Right ventricle myocardium inferior (tissue), 1 donor: ENCODE measurements at places on chromosomes 2 and 18. TPM values are rescaled to one million over a fixed set of nuclear protein-coding genes. Genes with fewer than 3 reads are reported as not detected.

DNA sequence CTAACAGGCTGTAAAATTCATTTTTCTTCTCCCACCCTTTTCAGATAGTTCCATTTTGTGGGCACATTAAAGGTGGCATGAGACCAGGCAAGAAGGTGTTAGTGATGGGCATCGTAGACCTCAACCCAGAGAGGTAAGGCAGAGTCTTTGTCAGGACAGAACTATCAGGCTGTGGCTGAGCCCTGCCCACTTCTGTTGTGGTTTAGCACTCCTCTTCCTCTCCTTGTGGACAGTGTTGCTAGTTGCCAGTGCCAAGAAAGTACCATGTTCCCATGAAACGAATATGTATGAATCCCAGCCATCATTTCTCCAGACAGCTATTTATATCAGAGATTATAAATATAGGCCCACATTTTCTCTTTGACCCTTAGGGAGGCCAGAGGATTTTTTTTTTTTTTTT, 1.6 kb downstream of the LGALSL start:
- no peak for DNase-seq

Gene CHRNG
- not detected for total RNA-seq

Gene UGT1A3
- total RNA-seq: not detected

Gene ZNF516
- total RNA-seq: 12.3 TPM
